Vagina (tissue), 2 donors: ENCODE measurements at places on chromosomes 1 and 21. TPM values are rescaled to one million over a fixed set of nuclear protein-coding genes. Genes with fewer than 3 reads are reported as not detected.

The PRAMEF11 gene
- not detected for total RNA-seq

DNA sequence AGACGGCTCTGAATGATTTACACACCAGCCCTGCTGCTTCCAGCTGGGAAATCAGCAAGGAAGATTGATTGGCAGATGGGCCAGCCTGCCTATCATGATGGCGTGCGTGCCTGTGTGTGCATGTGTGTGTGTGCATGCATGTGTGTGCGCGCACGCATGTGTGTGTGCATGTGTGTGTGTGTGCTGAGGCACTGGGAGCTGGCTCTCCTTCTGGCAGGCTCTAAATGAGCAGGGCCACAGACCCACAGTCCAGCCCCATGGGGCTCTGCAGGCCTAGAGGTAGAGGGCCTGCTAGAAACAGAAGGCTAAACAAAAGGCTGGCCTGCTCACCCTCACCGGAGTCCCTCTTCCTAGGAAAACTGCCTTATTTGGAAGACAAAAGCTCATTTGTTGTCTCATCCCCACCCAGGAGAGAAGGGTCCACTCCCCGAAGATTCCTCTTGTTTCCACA lies 6.0 kb downstream of the KLHDC8A start:
- H3K4me1 ChIP-seq, result no peaks in the 10 kb centered on the region
- H3K27me3 ChIP-seq, result no peaks in the 10 kb centered on the region
- no peak overlapping the region for H3K27ac ChIP-seq
- no peak for DNase-seq
- no peak overlapping the region for H3K4me3 ChIP-seq

The SDCCAG8 gene
- 31.2 TPM for total RNA-seq

The TSNAX gene
- total RNA-seq, result 20.4 TPM

GRCh38 chr1:5811419-5811818 lies 180.8 kb downstream of the NPHP4 start:
- H3K4me3 ChIP-seq, result no peak overlapping the region
- no peaks in the 10 kb centered on the region for H3K27me3 ChIP-seq
- H3K27ac ChIP-seq, result no peak overlapping the region
- DNase-seq, result no peak

- H3K4me3 ChIP-seq, result no peak overlapping the region
- H3K27me3 ChIP-seq, result no peaks in the 10 kb centered on the region
- no peaks in the 10 kb centered on the region for H3K36me3 ChIP-seq
- no peak overlapping the region for H3K27ac ChIP-seq
- DNase-seq, result no peak
These were observed 110.7 kb upstream of the TMEM51 start for GRCh38 chr1:15042866-15043265.

DNA sequence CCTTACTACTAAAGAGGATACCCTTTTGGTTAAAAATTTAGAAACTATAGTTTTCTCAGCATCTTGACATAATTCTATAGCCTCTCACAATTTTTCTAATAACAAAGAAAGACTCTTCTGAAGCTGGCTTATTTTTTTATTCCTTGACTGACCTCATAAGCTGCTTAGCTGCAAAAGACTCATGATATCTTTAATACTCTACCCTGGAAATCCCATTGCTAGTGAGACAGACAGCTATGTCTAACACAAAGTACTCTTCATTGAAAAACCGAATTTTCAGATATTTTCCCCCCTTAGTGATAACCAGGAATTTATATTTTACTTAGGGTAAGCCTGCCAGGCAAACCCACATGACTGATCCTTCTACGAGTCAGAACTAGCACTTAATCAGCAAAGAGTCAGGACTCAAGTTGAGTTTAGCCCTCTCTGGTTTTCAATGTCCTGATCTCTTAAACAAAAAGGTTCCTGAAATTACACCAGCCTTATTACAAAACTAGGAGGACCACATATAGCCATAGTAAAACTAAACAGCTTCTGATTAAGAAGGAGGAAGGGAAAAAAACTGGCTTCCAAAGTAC lies 56.9 kb downstream of the ENAH start:
- H3K27me3 ChIP-seq, result no peaks in the 10 kb centered on the region
- H3K36me3 ChIP-seq, result no peaks in the 10 kb centered on the region
- DNase-seq, result no peak
- H3K27ac ChIP-seq, result no peak overlapping the region

- no peak overlapping the region for H3K4me3 ChIP-seq
- H3K36me3 ChIP-seq, result no peaks in the 10 kb centered on the region
- H3K27ac ChIP-seq, result no peak overlapping the region
- peaks cover 14% of the 10 kb centered on the region for H3K4me1 ChIP-seq
These were observed 2.6 kb downstream of the ALPL start for GRCh38 chr1:21511579-21512522.

DNA sequence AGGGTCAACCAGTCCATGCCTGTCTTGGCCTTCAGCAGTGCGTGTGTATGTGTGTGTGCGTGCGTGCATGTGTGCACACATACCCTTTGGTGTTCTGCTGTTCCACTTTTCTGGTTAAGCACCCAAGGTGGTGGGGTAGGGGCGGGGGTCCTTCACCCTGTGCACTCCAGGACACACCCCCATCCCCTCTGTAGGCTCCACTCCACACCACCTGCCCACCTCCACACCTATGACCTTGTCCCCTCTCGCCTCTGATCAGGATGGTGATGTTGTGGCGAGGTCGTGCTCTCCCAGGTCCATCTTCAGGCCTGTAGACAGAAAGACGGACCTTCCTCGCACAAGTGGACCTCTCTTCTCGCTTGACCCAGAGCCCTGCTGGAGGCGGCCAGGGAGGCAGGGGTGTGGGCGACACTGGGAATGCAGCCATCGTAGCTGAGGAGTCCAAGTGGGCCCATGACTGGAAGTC lies 44.6 kb downstream of the WDR4 start:
- H3K27me3 ChIP-seq, result no peaks in the 10 kb centered on the region
- H3K36me3 ChIP-seq, result peaks cover 5% of the 10 kb centered on the region
- H3K4me1 ChIP-seq, result no peaks in the 10 kb centered on the region

DNA sequence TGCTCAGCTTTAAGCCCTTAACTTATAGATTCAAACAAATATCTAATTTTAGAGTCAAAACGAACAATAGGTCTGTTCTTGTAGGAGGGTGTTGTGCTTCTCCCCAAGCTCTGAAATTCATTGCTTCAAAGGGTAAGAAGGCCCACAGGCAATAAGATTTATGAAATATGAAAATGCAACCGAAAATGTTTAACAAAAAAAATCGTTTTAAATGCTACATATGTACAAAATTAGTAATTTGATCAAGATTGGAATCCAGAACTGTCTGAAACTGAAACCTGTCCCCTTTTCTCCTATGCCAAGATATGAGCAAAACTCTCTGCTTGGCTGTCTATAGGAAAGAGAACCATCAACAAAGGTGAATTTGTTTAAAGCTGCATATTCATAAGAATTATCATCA lies 534.3 kb downstream of the PLPP3 start:
- H3K36me3 ChIP-seq, result no peaks in the 10 kb centered on the region
- H3K27me3 ChIP-seq, result no peaks in the 10 kb centered on the region
- H3K4me3 ChIP-seq, result no peak overlapping the region
- H3K4me1 ChIP-seq, result peaks cover 12% of the 10 kb centered on the region
- no peak overlapping the region for H3K27ac ChIP-seq

- H3K27me3 ChIP-seq, result no peaks in the 10 kb centered on the region
- peaks cover 18% of the 10 kb centered on the region for H3K4me1 ChIP-seq
- H3K27ac ChIP-seq, result no peak overlapping the region
- DNase-seq, result no peak
- H3K36me3 ChIP-seq, result no peaks in the 10 kb centered on the region
These were observed 409 bp upstream of the HIVEP3 start for GRCh38 chr1:41919131-41919530.

DNA sequence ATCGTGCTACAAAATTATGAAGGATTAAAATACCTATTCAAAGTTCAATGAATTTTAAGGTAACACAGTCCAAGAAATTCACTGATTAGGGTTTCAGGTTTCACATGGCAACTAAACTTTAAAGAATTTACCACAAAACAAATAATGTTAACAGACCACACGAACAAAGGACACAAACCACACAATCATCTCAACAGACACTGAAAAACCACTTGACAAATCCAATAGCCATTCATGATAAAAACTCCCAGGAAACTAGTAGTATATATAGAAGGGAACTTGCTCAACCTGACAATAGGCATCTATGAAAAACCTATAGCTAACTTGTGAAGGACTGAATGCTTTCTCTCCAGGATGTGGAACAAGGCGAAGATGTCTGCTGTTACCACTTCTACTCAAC lies 21.1 kb upstream of the SH2D5 start:
- no peaks in the 10 kb centered on the region for H3K4me1 ChIP-seq
- no peak overlapping the region for H3K27ac ChIP-seq
- no peaks in the 10 kb centered on the region for H3K36me3 ChIP-seq
- DNase-seq, result no peak
- H3K27me3 ChIP-seq, result no peaks in the 10 kb centered on the region

GRCh38 chr1:12591267-12591938 lies 26.6 kb downstream of the DHRS3 start:
- no peaks in the 10 kb centered on the region for H3K27me3 ChIP-seq
- H3K4me1 ChIP-seq, result peaks cover 93% of the 10 kb centered on the region
- DNase-seq, result no peak
- no peak overlapping the region for H3K4me3 ChIP-seq

DNA sequence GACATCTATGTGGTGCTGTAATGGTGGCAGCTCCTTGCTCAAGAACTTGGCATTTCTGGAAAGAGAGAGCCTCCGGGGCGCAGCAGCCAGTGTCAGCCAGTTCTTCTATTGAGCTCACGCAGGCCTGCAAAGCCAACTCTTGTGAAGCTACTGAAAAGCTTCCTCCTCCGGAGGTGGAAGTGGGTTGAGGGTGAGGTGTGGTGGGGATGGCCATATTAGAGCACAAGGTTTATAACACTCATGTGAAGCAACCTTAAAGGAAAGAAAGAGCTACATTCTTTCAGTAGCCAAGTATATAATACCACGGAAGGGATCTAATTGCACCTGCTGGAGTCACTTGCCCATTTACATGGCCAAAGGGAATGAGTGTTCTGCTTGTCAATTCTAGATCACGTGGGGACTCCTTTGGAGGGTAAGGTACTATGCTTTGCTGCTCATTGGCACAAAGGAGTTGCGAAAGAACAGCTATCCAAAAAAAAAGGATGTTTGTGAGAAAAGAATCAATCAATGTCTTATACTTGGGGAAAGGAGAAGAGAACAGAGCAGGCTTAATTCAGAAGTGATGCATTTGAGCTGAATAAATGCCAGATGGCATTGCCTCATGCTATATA lies 18.3 kb upstream of the MAP10 start:
- no peaks in the 10 kb centered on the region for H3K4me1 ChIP-seq
- H3K4me3 ChIP-seq, result no peak overlapping the region
- no peak for DNase-seq
- no peaks in the 10 kb centered on the region for H3K36me3 ChIP-seq

DNA sequence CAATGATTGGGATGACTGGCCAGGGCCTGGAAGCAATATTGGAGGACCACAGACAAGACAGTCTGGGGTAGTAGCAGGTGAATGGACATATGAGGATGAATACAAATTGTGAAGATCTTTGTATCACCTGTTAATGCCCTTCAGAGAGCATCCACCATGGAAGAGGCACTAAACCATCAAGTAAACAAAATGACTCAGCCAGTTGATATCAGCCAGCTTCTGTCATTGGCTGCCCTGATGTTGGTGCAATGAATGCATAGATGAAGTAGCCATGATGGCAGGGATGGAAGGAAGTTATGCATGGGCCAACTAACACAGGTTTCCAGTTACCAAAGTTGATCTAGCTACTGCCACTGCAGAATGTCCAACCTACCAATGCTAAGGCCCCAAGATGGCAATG lies 16.1 kb upstream of the ERI3 start:
- no peaks in the 10 kb centered on the region for H3K36me3 ChIP-seq
- H3K4me3 ChIP-seq, result no peak overlapping the region
- H3K4me1 ChIP-seq, result no peaks in the 10 kb centered on the region
- no peak overlapping the region for H3K27ac ChIP-seq
- no peak for DNase-seq

The RGS5 gene
- 94.0 TPM for total RNA-seq

DNA sequence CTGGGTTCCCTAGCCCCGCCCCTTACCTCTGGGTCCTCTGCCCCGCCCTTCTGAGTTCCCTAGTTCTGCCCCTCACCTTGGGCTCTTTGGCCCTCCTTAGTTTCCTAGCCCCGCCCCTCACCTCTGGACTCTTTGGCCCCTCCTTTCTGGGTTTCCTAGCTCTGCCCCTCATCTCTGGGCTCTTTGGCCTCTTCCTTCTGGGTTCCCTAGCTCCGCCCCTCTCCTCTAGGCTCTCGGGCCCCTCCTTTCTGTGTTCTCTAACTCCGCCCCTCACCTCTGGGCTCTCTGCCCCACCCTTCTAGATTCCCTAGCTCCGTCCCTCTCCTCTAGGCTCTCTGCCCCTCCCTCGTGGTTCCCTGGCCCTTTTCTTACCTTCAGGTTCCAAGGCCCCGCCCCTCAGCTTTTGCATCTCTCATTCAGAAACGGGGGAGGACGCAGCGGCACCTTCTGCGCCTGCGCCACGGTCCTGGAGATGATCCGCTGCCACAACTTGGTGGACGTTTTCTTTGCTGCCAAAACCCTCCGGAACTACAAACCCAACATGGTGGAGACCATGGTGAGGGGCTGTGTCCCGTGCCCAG lies 88.5 kb downstream of the PTPRU start:
- H3K27ac ChIP-seq, result no peak overlapping the region
- H3K4me3 ChIP-seq, result no peak overlapping the region
- H3K36me3 ChIP-seq, result peaks cover 7% of the 10 kb centered on the region
- no peak for DNase-seq
- no peaks in the 10 kb centered on the region for H3K4me1 ChIP-seq

DNA sequence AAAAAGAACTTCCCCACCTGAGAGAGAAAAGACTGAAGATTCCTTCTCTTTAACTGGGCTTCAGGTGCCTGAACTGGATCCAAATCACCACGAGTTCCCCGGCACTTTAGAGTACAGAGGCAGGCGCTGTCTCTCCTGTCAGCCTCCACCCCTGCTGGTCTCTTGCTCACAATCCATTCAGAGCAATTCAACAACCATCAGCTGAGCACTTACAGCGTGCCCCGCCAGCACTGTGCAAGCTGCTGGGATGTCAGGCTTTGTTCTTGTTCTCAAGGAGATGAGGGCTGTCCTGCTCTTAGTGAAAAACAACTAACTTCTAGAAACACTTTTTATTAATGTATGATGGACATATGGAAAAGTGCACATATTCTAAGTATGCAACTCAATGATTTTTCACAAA lies 68.7 kb upstream of the VAMP3 start:
- DNase-seq, result no peak
- H3K4me3 ChIP-seq, result no peak overlapping the region
- no peak overlapping the region for H3K27ac ChIP-seq
- H3K36me3 ChIP-seq, result no peaks in the 10 kb centered on the region

DNA sequence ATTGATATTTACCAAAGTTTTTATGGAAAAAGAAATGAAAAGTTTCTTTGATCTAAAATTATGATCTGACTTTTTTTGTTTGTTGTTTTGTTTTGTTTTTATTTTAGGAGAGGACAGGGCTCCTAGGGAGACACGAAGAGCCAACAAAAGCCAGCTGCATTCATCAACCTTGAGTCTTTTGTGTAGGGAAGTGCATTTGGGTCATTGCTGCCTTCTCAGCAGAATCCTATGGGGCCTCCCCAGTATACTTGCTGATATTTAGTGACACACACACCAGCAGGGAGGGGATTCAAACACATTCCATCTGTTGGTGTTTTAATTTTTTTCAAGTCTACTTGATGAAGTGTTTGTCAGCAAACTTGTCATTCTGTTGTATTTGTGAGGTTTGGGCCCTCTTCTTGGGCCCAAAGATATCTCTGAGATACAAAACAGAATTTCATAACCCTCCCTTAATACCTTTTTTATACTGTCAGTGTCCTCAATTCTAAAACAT lies 203.5 kb downstream of the NTNG1 start:
- no peak for DNase-seq
- no peaks in the 10 kb centered on the region for H3K4me1 ChIP-seq
- H3K4me3 ChIP-seq, result no peak overlapping the region
- no peaks in the 10 kb centered on the region for H3K27me3 ChIP-seq
- no peaks in the 10 kb centered on the region for H3K36me3 ChIP-seq
- H3K27ac ChIP-seq, result no peak overlapping the region

GRCh38 chr1:150372580-150372979 lies 8.6 kb downstream of the RPRD2 start:
- DNase-seq, result no peak
- no peak overlapping the region for H3K4me3 ChIP-seq
- no peak overlapping the region for H3K27ac ChIP-seq
- H3K36me3 ChIP-seq, result no peaks in the 10 kb centered on the region
